ENCODE measurements at places on chromosomes 7 and 10. TPM values are rescaled to one million over a fixed set of nuclear protein-coding genes. Genes with fewer than 3 reads are reported as not detected.

Gene PNLIPRP1
- total RNA-seq = not detected

Gene CAV2
- 35.0 TPM for total RNA-seq

Gene ACSM6
- not detected for total RNA-seq

Gene NUTM2E
- not detected for total RNA-seq

Gene OR2A12
- not detected for total RNA-seq

Gene EGR2
- total RNA-seq = 3.7 TPM

Gene ATRNL1
- 7.8 TPM for total RNA-seq

Gene TUBB8
- not detected for total RNA-seq

Gene FAM180A
- total RNA-seq = 0.52 TPM

Gene FAM25G
- not detected for total RNA-seq
